ENCODE measurements at places on chromosomes 5 and 9.

GRCh38 chr9:112002131-112002846 is 105.7 kb downstream of the UGCG start:
- no peak for ATAC-seq

- no peak for ATAC-seq
These were observed 229.0 kb downstream of the TSSK1B start for GRCh38 chr5:113205807-113206206.

DNA sequence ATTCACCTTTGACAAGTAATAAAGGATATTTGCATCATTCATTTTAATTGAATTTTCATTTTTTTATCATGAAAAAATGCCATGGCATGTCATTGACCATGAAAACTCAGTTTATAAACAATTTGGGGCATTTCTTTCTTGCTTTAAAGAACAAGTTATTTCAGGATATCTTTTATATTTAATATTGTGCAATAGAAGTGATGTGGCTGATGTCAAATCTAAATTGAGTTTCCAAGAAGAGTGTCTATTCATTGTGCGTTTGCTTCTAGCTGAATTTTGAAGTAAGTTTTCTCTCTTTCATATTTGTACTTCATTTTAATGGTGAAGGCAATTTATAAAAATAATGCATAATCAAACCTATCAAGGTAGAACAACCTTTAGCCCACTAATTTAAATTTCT is 30.5 kb downstream of the MACIR start:
- no peak for ATAC-seq

- peak; percentile 56 for ATAC-seq
These were observed 25.9 kb upstream of the ANKRD55 start for GRCh38 chr5:56259002-56259511.

GRCh38 chr9:133647148-133647547 is 11.0 kb downstream of the DBH start:
- ATAC-seq = no peak

- ATAC-seq = peak; percentile 47
These were observed 41.7 kb upstream of the ZNF354B start for GRCh38 chr5:178818094-178818493.

- ATAC-seq = no peak
These were observed 98.4 kb downstream of the UNC13B start for GRCh38 chr9:35260186-35260585.

GRCh38 chr5:42715785-42716184 is 40.8 kb upstream of the CCDC152 start:
- ATAC-seq = no peak

DNA sequence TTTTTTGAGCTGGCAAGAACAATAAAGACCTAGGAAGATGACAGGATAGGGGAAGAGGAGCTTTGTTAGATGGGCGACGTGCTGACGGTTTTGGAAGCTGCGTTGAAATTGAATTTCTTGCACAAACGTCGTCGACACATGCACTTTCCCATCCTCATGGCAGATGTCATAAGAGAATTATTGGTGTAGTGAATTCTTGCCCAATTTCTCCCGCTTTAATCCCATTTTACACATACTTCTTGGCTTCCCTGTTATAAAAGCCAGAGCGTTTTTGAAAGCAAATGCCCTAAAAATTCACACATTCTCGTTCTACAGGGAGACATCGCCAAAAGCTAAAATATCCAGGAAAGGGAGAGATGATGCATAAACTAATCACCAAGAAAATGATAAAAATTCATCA is 109.8 kb upstream of the DAP start:
- no peak for ATAC-seq

DNA sequence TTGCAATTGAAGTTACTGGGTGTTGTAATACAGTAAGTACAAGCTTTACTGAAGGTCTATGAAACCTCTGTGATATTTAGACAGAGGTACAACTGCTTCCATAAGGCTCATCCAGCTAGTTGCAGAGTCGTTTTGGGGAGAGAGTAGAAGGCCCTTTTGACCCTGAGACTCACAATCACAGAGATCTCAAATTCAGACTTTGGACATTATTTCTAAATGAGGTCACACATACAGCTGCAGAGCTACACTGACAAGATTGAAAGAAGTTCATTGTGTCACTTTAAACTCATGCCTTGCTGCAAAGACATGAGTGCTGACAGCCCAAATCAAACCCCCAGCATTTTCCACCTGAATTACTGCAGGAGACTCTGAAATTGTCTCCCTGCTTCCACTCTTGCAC is 205.9 kb upstream of the TMEM161B start:
- no peak for ATAC-seq

DNA sequence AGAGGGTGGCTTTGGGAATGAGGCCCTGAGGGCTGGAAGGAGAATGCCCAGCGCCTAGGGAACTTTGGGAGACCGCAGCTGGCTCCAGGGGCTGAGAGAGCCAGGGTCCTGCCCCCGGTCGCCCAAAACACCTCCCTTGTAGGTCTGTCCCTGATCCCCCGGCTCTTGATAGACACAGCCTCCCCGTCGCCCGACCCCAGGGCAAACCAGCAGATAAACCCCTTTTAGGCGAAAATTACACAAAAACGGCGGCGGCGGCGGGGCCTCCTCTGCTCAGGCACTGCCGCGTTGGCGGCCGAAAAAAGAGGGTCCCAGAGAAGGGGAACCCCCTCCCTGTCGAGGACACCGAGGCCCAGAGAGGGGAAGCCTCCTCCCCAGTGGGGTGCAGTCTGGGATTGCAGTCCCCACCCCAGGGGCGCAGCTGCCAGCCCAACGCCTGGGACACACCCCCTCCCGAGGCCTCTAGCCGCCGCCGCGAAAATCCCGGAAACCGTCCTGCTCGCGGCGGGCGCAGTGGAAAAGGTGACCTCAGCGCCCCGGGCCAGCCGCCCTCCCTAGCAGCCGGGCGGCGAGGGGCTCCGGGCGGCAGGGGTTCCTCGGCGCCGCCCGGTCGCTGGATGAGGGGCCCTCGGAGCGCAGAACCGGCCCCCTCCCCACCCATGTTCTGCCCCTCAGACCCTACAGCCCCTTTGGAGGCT is 3.1 kb upstream of the BARX1 start:
- no peak for ATAC-seq

DNA sequence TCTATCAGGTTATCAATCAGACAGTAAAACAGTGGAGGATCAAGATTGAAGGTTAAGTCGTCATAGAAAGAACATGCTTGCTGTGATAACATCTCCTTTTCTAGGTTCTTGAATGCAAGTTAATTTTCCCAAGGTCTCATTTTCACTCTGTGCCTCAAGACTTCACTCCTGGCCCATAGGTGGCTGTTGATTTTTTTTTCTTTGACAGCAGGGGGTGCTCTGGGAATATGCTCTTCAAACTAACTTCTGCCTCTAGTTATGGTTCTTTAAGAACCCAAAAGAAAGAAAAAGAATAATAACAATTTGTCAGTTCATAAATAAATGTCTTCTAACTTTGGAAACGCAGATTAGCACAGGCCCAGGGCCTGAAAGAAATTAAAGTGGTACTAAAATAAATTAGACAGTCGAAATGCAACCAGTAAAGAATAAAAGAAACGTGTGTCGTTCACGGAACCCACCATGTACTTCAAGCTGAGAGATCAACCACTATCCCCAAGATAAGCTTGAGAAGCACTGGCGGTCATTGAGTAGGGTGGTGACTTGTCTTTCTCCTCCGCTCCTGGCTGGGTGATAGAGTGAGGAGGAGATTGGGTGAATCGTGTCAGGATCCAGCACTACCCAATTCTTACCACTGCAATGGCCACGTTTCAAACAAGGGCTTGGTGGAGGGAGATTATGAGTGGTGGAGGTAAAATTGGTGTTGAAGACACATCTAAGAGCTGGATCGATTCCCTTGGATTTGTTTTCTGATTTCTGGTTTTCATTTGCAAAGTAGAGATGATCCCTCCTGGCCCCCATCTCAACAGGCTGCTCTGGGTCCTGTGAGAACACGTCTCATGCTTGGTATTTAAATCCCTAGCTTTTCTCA is 93.4 kb upstream of the IRX4 start:
- ATAC-seq = no peak

- peak; percentile 48 for ATAC-seq
These were observed 410.8 kb upstream of the MEF2C start for GRCh38 chr5:89293810-89294209.
